ENCODE measurements at places on chromosomes 1 and 21. TPM values are rescaled to one million over a fixed set of nuclear protein-coding genes. Genes with fewer than 3 reads are reported as not detected.

TMEM269 gene
- 0.04 TPM for total RNA-seq

VHLL gene
- not detected for total RNA-seq

FBXO2 gene
- 3.0 TPM for total RNA-seq

A3GALT2 gene
- not detected for total RNA-seq

TMPRSS3 gene
- 4.1 TPM for total RNA-seq

NPPA gene
- not detected for total RNA-seq

CHIA gene
- not detected for total RNA-seq

CAMK1G gene
- 0.21 TPM for total RNA-seq

CSF3R gene
- not detected for total RNA-seq

TCHHL1 gene
- not detected for total RNA-seq

PGLYRP4 gene
- 0.07 TPM for total RNA-seq

ISG20L2 gene
- total RNA-seq: 17.7 TPM

CRYAA gene
- not detected for total RNA-seq

FBXO44 gene
- total RNA-seq: 14.4 TPM

TIAM1 gene
- total RNA-seq: 6.7 TPM

CHI3L2 gene
- total RNA-seq: 7.5 TPM

LRRC38 gene
- total RNA-seq: 1.6 TPM

TMCC2 gene
- total RNA-seq: 12.7 TPM

CCDC181 gene
- total RNA-seq: 4.8 TPM

PRDX6 gene
- total RNA-seq: 180 TPM

HJV gene
- not detected for total RNA-seq

MAP3K7CL gene
- 1.4 TPM for total RNA-seq

TMEM240 gene
- total RNA-seq: 2.8 TPM

EVI5 gene
- total RNA-seq: 16.8 TPM

MYOM3 gene
- 7.9 TPM for total RNA-seq

BTBD19 gene
- total RNA-seq: 3.8 TPM

CFHR5 gene
- total RNA-seq: not detected

KCNQ4 gene
- 3.4 TPM for total RNA-seq

ZYG11A gene
- total RNA-seq: 0.21 TPM

TCP10L gene
- 1.1 TPM for total RNA-seq

FCER1A gene
- total RNA-seq: not detected

APOBEC4 gene
- not detected for total RNA-seq

OSCP1 gene
- 11.3 TPM for total RNA-seq

TSPAN1 gene
- total RNA-seq: 68.5 TPM

SOD1 gene
- 112 TPM for total RNA-seq

NKAIN1 gene
- 2.7 TPM for total RNA-seq

CRABP2 gene
- total RNA-seq: 24.5 TPM

KIAA0040 gene
- 9.7 TPM for total RNA-seq

CRNN gene
- not detected for total RNA-seq
